ENCODE measurements at places on chromosomes 13 and 19. TPM values are rescaled to one million over a fixed set of nuclear protein-coding genes. Genes with fewer than 3 reads are reported as not detected.

DNA sequence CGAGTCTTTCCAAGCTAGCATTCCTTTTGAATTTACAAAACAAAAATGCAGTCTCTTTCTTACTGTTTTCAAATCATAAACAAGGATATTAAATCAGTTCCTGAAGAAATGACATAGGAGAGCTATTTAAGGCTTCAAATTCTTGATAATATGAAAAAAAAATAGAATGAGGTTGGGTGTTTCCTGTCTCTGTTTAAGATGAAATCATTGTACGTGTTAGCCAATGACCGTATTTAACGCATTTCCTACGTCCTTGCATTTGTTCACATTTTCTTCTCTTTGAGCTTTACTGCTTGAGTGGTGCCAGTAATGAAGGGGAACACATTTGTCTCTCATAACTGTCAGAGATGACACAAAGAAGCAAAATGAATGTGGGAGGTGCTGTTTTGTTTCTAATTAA lies 821.3 kb downstream of the DIAPH3 start:
- no peak for DNase-seq

DNA sequence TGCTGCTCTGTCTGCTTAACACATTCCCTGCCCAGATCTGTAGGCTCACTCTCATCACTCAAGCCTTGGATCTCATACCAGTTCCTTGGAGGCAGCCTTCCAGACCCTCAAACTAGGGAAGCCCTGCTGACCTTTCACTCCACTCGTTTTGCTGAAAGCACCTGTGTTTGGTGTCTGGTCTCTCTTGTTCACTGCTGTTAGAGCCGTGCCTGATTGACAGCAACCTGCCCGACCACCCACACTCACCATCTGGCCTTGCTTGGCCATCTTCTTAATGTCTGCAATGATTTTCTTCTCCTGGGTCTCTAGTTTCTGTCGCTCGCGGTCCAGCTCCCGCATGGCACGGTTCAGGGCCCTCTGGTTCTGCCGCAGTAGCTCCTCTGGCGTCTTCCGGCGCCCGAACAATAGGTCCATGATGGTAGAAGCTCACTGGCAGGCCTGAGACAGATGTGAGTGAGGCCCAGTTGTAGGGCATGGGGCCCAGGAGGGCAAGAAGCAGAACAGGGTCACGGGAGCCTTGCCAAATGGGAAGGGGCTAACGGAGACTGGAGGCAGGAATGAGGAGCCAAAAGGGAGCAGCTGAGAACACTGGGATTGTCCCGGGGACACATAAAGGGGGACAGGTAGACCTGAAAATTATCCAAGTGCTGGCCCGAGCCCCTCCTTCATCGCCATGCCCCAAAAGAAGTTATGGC lies 959 bp downstream of the CHMP2A start:
- DNase-seq: no peak

- no peak for DNase-seq
Observed at GRCh38 chr13:113901642-113902041, 37.8 kb upstream of the GAS6 start.

DNA sequence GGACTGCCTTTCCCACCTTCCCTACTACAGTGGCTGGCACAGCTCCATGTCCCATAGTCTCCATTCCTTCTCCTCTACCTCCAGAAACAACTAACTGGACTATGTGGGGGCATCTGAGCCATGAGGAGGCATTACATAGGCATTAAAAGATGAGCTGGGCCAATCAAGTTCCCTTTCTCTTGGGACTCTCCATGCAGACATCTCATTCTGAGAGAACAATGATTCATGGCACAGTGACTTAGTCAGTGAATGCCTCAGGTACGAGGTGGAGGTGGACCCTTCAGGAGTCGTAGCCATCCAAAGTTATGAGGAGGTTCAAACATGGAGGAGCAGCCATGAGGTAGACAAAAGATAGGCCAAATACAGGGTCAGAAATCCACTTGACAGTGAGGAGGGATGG lies 70.0 kb downstream of the GPC6 start:
- DNase-seq: no peak

- peak; percentile 86 for DNase-seq
Observed at GRCh38 chr19:13099073-13099999, 3.3 kb downstream of the LYL1 start.

- DNase-seq: no peak
Observed at GRCh38 chr13:49125964-49126524, 94.1 kb upstream of the MLNR start.

- DNase-seq: no peak
Observed at GRCh38 chr19:6044056-6044805, 66.1 kb downstream of the RFX2 start.

DNA sequence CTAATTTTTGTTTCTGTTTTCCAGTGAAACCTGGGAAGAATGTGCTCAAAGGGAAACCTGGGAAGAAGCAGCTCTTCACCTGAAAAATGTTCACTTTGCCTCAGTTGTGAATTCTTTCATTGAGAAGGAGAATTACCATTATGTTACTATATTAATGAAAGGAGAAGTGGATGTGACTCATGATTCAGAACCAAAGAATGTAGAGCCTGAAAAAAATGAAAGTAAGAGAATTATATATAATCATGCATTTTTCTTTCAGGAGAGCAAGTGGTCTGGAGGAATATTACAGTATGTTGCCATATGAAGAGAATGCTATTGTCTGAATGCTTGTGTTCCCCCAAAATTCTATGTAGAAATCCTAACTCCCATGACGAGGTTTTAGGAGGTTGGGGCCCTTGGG lies 3.4 kb downstream of the NUDT15 start:
- DNase-seq: no peak

- DNase-seq: no peak
Observed at GRCh38 chr19:35973487-35973886, 21.5 kb upstream of the SDHAF1 start.

GRCh38 chr13:76958841-76959432 lies 10.6 kb downstream of the ACOD1 start:
- no peak for DNase-seq

GRCh38 chr19:18420930-18421329 lies 1.7 kb downstream of the SSBP4 start:
- DNase-seq: no peak

Gene CYP4F8
- total RNA-seq: not detected
